ENCODE measurements at places on chromosomes 1 and 21.

DNA sequence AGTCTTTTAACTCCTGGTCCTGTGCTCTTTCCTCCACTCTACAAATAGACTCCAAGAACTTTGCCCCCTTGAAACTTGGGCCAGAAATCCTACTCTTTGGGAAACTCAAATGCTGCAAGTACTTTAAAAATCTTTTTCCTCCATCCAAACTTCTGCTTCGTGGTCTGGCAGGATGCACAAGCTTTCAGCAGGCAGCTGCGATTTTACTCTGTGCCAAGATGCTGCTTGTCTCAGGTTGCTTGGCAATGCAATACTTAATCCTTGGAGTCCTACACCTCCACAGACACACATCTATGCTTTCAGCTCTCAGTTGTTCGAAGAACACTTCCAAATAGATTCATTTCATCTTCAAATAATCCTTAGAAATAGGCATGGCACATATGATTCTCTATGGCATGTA is 435.3 kb upstream of the USP24 start:
- no peak overlapping the region for H3K4me3 ChIP-seq
- H3K27me3 ChIP-seq: peaks cover 2% of the 10 kb centered on the region
- H3K27ac ChIP-seq: no peak overlapping the region

DNA sequence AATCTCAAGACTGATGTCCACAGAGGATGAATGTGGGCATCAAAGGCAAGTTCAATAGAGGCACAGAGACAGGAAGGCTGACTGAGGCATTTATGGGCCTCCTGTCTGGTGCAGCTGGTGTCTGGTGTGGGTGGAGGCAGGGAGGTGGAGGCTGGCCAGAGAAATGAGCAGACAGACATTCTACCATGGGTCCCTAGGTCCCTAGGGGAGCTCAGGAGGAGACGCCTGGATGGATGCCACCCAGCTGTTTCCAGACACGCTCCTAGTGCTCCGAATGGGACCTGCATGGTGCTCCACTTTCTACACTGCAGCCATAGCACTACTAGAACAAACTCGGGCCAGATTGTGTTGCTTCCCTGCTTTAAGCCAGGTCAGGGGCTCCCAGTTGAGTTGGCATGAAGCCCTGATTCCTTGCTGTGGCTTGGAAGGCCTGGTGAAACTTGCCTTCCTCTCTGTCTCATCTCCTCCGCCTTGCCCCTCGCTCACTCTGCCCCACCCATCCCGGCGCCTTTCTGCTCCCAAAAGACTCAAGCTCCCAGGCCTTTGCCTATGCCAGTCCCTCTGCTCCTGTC is 25.3 kb downstream of the PADI2 start:
- DNase-seq: no peak
- peak overlapping the region; percentile 48 for H3K27ac ChIP-seq
- peaks cover 57% of the 10 kb centered on the region for H3K4me1 ChIP-seq
- H3K27me3 ChIP-seq: peaks cover 15% of the 10 kb centered on the region
- H3K36me3 ChIP-seq: peaks cover 2% of the 10 kb centered on the region
- no peak overlapping the region for H3K4me3 ChIP-seq

DNA sequence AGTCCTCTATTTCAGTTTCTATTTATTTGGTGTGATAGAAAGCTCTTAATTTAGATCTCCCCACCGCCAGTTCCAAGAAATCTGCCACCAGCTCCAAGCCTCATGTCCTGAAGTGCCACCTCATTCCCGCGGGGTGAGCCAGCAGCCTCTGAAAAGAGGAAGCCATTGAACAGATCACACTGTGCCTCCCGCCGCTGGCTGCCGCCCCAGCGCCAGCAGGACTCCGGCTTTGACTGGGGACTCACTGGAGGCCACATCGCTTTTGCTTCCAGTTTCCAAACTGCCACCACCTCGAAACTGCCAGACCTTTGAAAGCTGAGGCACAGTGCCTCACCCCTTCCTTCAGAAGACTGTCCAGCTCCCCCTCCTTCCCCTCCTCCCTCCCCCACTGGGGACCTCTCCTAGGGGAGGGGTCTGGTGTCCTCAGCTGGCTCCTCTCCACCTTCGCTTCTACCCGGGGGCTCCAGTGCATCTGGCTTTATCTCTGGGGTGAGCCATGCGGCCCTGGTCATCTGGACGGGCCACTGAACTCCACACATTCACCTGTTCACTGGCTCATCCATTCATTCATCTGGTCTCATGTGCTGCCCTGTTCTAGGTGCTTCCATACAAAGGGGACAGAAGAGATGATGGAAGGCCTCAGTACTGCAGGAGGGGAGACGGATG is 58.9 kb downstream of the VPS26C start:
- no peak for DNase-seq
- peak overlapping the region; percentile 61 for H3K4me3 ChIP-seq
- peaks cover 28% of the 10 kb centered on the region for H3K36me3 ChIP-seq
- H3K27me3 ChIP-seq: peaks cover 7% of the 10 kb centered on the region

DNA sequence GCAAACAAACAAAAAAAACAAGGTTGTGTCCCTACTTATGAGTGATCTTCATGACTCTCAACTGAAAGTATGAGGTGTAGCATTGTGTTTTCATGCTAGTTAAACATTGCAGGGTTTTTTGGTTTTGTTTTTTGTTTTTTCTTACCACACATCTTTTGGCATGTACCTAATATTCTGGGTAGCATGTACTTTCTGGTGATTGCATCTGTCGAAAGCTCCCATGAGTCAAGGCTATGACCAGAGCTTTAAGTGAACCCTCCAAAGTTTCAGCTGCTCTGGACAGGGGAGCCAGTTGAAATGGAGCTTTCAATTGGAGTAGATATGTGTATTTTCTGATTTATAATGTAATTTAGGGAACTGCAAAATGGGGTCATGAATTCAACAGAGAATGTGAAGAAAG is 115.5 kb downstream of the KCNK2 start:
- H3K27me3 ChIP-seq: no peaks in the 10 kb centered on the region
- no peak overlapping the region for H3K4me3 ChIP-seq
- peaks cover 21% of the 10 kb centered on the region for H3K4me1 ChIP-seq
- DNase-seq: no peak
- no peaks in the 10 kb centered on the region for H3K36me3 ChIP-seq
- no peak overlapping the region for H3K27ac ChIP-seq

- H3K4me1 ChIP-seq: peaks cover 21% of the 10 kb centered on the region
- no peak for DNase-seq
- H3K27me3 ChIP-seq: no peaks in the 10 kb centered on the region
- peaks cover 5% of the 10 kb centered on the region for H3K36me3 ChIP-seq
Observed at GRCh38 chr21:33268737-33269441, 2.7 kb downstream of the IL10RB start.
